Activated CD4-positive, alpha-beta T cell treated with anti-CD3 and anti-CD28 coated beads for 36 hours (primary cell): ENCODE measurements at places on chromosomes 7 and 10.

- no peak for DNase-seq
Observed at GRCh38 chr7:24924375-24924774, 55.6 kb downstream of the OSBPL3 start.

GRCh38 chr10:31808258-31809218 lies 120.1 kb downstream of the ARHGAP12 start:
- peak; percentile 28 for DNase-seq

DNA sequence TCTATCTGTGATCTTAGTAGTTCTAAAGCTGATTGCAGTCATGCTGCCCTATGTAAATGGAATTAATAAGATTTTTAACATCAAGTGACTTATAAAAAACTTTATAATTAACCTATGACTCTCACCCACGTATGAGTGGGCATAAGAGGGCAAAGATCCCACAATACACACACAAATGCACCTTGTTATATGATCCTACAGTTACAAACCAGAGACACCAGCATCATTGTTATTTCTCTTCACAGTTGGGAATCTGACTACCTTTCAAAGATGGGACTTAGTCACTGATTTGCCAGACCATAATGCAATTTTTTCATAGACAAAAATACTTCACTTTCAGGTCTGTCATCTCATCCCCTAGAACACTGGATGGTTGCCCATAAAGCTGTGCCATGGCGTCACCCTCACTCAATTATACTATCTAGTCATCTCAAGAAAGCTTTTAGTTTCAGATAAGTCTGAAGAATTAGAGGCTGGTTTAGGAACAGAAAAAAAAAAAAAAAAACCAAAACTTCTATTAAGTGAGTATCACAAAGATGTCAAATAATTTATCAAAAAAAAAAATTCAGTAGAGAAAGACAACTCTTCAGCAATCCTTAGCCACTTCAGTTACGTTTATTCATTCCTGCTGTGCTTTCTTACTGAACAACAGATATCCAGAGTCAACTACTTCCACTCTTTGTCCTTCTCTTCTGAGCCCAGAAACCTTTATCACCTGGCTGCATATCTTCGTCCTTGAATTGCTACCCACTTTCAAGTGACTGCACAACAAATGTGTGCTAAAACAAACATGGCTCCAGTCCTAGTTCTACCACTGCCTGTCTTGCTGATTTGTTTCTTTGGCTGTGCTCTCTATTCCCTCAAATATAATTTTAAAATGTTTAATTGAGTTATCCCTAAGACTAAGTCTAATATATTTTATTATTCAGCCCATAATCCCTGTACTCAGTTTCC lies 175.0 kb upstream of the CHRM2 start:
- no peak for DNase-seq

- DNase-seq = no peak
Observed at GRCh38 chr7:43295429-43295828, 183.0 kb downstream of the HECW1 start.

- DNase-seq = no peak
Observed at GRCh38 chr10:94012834-94013233, 19.1 kb downstream of the PLCE1 start.

DNA sequence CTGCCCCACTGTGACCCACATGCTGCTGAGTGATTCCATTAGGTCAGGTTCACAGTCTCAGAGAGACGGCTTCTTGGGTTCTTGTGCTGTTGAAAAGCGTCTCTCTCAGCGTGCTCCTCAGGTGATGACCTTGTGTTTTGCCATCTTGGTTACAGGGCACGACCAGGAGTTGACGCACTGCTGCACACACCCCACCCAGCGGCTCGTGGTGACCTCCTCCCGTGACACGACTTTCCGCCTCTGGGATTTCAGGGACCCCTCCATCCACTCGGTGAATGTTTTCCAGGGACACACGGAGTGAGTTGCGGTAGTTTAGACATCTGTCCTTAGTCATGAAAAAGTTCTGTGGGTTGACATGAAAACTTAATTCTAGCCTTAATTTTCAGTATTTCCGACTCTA lies 48.8 kb downstream of the WDR37 start:
- DNase-seq = no peak

- no peak for DNase-seq
Observed at GRCh38 chr7:644381-645305, 81.9 kb upstream of the DNAAF5 start.

DNA sequence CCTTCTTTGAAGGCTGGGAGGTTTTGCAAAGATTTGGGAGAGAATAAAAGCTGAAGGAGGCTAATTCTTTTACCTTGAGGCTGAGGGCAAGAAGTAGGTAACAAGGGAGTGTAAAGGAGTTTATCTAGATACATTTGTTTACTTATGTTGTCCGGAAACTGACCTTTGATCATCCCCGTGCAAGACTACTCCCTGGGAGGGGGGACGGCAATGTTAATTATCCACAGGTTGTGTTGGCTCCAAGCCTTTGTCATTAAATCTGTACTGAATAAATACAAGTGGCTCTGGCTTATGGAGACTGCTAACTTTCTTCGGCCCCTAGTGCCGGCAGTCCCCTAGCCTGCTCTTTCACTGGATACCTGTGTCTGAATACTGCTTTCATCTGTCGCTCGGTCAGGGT lies 1250.6 kb upstream of the LRRTM3 start:
- no peak for DNase-seq

DNA sequence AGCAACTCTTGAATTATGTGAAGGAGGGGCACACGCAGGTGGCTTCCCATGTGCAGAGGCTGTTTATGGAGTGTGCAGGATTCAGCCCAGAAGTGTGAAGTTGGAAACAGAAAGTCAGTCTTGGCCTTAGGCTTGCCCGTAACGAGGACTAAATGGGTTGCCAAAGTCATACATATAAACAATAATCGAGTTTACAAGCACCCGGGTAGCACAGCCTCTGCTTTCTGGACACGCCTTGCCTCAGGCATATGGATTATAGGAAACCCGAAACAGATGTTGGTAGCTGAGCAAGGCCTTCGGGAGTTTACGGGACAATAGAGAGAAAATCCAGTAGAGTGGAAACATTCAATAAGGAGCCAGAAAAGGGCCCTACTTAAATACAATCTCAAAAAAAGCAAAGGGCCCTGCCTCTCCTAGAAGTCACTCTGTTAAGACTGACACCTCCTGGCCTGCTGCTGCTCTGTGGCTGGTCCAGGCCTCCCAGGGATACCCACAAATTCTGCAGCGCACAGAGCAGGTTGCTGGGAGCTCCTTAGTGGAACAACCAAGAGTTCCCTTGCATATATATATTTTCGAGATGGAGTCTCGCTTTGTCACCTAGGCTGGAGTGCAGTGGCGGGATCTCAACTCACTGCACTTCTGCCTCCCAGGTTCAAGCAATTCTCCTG lies 48.5 kb downstream of the SMKR1 start:
- DNase-seq = no peak

DNA sequence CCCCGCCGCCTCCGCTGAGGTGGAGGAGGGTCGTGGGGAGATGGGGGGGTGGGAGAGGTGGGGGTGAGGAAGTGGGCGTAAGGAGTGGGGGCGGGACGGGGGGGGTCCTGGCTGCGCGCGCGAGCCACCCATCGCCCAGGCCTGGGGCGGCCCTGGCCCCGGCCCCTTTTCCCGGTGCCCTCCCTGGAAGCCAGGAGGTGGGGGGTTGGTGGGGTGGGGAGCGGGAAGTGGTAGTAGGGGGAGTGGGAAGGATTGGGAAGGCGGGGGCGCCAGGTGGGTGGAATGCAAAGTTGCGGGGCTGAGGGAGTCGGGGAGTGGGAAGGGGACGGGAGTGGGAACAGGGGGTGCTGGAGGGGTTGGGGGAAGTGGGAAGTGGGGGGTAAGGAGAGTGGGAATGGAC lies 319 bp upstream of the MMD2 start:
- no peak for DNase-seq

DNA sequence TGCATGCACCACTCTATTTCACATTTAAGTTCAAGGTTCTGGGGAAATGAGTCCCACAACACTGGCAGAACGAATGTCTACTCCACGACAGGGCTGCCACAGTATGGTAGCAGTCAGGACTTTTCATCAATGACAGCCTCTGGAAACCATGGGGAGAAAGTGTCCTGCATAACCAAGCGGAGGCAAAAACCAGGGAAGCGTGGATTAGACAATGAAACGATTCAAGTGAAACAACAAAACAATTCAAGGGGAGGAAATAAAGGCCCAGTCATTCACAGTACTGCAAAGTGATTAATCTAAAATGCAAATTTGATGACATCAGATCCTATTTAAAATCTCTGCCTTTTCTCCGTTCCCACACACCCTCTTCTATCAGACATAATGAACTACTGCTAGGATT lies 168.2 kb downstream of the DPY19L1 start:
- no peak for DNase-seq

DNA sequence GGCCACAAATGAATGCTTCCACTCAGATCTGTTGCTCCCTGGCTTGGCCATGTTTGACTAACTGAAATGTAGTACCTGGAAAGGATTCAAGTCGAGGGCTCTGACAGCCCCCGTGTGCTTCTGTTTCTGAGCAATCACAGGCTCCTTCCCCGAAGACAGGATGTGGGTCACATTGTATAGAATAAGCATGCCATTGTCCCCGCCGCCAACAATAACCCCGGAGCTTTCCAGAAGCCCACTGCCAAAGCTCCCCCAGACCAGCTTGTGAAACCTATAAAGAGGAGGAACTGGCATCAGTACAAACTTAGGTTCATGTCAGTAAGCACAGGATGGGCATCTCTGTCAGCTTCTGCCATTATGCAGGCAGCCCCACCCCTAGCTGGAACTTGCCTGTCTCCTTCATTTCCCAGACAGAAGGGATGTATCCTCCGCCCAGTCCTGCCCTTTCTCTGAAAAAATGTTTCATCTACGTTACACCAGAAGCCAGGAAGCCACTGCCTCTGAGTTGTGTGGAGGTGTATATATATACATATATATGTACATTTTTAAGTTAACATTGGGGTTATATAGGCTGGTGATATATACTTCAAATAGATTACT lies 10.3 kb downstream of the SEC31B start:
- DNase-seq = peak; percentile 86

DNA sequence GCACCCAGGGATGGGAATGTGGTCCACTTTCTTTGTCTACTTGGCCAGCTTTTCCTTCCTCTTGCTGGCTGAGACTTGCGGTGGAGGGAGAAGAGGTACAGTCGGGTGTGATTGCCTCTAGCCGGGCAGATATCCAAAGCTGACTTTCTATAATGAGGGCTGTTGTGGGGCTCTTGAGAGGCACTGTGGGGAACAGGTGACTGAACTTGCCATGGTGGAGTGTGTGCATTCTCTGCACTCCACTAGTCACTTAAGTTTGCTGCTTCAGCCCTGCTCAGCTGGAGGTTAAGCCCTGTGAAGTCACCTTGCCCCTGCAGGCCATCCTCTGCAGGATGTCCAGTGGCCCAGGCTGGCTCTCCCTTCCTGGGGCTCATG lies 116.6 kb downstream of the AOAH start:
- no peak for DNase-seq
